ENCODE measurements at places on chromosomes 4 and X. TPM values are rescaled to one million over a fixed set of nuclear protein-coding genes. Genes with fewer than 3 reads are reported as not detected.

The SSX1 gene
- not detected for total RNA-seq

The USP17L5 gene
- total RNA-seq: not detected

The DUSP9 gene
- total RNA-seq: 0.76 TPM

The CTAG1B gene
- not detected for total RNA-seq

The VGLL1 gene
- 0.36 TPM for total RNA-seq

The CT45A2 gene
- not detected for total RNA-seq

The ADH7 gene
- total RNA-seq: 120 TPM

The VEGFD gene
- total RNA-seq: 0.20 TPM

The SLC9A7 gene
- total RNA-seq: 6.3 TPM

The GPRASP2 gene
- total RNA-seq: 3.1 TPM

The BANK1 gene
- 1.3 TPM for total RNA-seq

The CAPN6 gene
- total RNA-seq: 21.4 TPM

The TMPRSS11F gene
- 12.4 TPM for total RNA-seq

The FAM241A gene
- total RNA-seq: 2.7 TPM

The YY2 gene
- total RNA-seq: 0.56 TPM

The MAOA gene
- total RNA-seq: 88.9 TPM

The INTS12 gene
- 14.0 TPM for total RNA-seq

The ZNF732 gene
- 0.88 TPM for total RNA-seq

The IL13RA1 gene
- 82.2 TPM for total RNA-seq

The PCDH10 gene
- total RNA-seq: 0.04 TPM

The CXCL5 gene
- 0.12 TPM for total RNA-seq

The XPNPEP2 gene
- total RNA-seq: 0.36 TPM

The SHROOM2 gene
- total RNA-seq: 7.7 TPM

The NXF2 gene
- total RNA-seq: not detected

The CT45A5 gene
- total RNA-seq: not detected

The TLR8 gene
- total RNA-seq: 0.32 TPM

The HHIP gene
- total RNA-seq: not detected

The DUX4 gene
- 0.56 TPM for total RNA-seq

The PNPLA4 gene
- total RNA-seq: 36.0 TPM

The TRO gene
- total RNA-seq: 2.7 TPM

The CLCN5 gene
- total RNA-seq: 5.8 TPM

The RAB40AL gene
- total RNA-seq: 0.68 TPM

The ANOS1 gene
- total RNA-seq: 1.4 TPM

The STK26 gene
- 14.5 TPM for total RNA-seq

The IQSEC2 gene
- 10.6 TPM for total RNA-seq

The TEC gene
- total RNA-seq: 6.3 TPM

The TMEM150C gene
- total RNA-seq: 0.80 TPM

The SPANXA1 gene
- not detected for total RNA-seq

The PNMA5 gene
- not detected for total RNA-seq

The ERVMER34-1 gene
- 5.1 TPM for total RNA-seq

The SLC10A6 gene
- 21.2 TPM for total RNA-seq

The WDR17 gene
- 0.48 TPM for total RNA-seq

The GAGE12J gene
- total RNA-seq: not detected

The C4orf50 gene
- 0.04 TPM for total RNA-seq

The SEPTIN6 gene
- 5.1 TPM for total RNA-seq

The PPEF2 gene
- not detected for total RNA-seq

All from esophagus mucosa (tissue), 1 donor.